ENCODE measurements at places on chromosomes 2 and 18. TPM values are rescaled to one million over a fixed set of nuclear protein-coding genes. Genes with fewer than 3 reads are reported as not detected.
A peak's percentile ranks its signal among the peaks of the same experiment; 100 is the strongest.

GRCh38 chr18:51190000-51190399 lies 7.5 kb downstream of the MEX3C start:
- no peak for DNase-seq

Gene RTKN
- total RNA-seq: 0.71 TPM

DNA sequence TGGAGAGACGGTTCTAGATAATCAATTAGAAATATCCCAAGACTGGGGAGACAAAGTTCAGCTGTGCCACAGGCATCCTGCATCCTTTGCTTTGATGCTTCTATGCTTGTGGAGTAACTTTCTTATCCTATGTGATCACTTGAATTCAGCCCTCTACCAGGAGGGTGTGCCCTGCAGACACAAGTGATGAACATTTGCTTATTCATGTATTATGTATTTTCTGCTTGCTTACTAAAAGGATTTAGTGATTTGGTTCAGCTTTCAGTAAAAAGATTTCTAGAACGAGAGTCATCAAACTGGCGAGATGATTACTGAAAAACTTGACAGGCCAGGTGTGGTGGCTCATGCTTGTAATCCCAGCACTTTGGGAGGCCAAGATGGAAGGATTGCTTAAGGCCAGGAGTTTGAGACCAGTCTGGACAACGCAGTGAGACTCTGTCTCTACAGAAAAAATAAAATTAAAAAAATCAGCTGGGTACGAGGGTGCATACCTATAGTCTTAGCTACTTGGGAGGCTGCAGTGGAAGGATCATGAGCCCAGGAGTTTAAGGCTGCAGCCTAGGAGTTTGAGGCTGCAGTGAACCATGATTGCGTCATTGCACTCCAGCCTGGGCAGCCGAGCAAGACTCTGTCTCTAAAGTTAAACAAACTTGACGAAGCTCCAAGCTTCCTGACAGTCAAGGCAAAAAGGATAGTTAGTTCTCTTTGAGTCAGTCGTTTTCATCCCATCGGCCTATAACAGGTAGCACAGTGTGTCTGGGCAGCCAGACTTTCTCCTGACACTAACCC lies 13.3 kb downstream of the HK2 start:
- DNase-seq: no peak

DNA sequence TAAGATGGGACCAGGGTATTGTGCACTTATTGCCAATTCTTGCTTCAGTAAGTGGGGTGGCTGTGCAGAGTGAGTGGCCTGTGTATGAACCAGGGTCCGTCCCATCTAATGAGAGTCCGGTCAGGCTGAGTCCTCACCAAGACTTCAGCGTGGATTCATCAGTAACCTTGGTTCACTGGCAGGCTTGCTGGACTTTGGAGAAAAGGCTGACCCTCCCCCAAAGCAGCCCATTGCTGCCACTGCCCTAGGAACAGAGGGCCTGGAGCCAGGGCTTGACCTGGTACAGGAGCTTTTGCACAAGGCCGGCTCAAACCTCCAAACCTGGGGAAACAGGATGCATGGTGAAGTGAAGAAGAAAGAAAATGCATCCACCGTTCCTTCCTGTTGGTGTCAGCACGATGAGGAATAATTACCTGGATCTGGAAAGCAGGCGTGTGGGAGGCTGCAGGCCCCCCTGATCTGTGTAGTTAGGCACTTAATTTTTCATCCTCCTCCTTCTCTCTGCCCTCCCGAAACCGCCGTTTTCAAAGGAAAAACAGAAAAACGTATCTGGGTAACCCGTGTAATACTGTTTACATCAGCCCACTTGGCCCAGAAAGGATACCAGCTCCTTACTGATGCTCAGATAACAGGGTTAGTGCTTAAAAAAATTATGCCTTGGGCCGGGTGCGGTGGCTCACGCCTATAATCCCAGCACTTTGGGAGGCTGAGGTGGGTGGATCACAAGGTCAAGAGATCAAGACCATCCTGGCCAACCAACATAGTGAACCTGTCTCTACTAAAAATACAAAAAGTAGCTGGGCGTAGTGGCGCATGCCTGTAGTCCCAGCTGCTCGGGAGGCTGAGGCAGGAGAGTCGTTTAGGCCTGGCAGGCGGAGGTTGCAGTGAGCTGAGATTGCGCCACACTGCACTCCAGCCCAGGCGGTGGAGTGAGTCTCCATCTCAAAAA lies 147.7 kb downstream of the TGIF1 start:
- no peak for DNase-seq

DNA sequence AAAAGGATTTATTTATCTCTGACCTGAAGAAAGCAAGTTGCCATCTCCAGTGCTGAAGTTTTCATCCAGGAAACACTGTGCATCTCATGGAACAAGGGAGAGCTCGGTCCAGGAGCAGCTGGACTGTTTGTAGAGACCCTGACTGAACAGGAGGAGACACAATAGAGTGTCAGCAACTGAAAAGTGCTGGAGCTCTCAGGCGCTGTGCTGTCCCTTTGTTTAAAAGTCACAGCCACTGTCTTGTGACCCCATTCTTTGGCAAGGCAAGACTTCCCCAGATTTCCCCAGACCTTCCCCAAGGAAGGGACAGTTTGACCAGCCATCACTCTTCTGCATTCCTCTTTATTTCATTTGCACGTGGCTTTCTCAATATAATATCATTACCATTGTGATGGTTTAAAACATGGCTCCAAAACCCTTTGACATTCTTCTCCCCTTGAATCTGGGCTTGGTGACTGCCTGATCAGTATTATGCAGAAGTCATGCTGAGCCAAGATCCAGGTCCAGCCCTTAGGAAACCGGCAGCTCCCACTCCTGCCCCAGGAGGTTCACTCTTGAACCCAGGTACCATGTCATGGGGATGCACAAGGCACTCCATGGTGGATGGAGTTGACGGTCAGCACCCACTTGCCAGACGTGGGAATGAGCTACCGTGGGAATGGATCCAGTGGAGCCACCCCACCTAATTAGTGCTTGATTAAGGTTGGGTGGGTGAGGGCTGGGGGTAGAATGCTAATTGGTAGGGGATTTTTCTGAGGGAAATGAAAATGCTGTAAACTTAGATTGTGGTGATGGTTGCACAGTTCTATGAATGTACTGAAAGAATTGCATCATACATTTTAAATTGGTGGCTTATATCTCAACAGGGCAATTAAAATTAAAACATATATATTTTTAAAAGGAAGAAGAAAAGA lies 497.9 kb upstream of the RAB6C start:
- DNase-seq: no peak

- no peak for DNase-seq
Measured at GRCh38 chr2:98773169-98773568, 42.2 kb upstream of the MGAT4A start.

Gene NTSR2
- total RNA-seq: not detected

Gene EMX1
- total RNA-seq: not detected

DNA sequence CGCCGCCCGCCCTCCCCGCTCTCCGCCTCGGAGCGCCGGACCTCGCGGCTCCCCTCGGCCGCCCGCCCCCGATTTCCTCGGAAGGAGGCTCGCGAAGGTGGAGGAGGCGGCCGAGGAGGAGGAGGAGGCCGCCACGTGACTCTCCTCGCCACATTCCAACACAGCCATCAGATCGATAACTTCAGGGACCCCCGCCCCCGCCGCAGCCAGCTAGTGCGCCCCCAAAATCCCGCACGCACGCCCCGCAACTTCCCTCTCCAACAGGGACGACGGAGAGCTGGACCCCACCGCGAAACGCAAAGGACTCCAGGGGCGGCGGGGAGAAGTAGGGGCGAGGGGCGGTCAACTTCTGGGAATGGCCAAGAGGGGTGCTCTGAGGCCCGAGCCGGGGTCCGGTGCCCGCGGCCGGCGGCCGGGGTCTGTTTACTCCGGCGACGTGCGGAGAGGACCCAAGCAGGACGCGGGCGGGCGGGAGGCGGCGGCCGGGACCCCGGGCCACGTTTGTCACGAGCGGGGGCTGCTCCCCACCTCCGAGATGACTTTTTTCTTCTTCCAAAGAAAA lies 2.0 kb downstream of the ZNF521 start:
- no peak for DNase-seq

DNA sequence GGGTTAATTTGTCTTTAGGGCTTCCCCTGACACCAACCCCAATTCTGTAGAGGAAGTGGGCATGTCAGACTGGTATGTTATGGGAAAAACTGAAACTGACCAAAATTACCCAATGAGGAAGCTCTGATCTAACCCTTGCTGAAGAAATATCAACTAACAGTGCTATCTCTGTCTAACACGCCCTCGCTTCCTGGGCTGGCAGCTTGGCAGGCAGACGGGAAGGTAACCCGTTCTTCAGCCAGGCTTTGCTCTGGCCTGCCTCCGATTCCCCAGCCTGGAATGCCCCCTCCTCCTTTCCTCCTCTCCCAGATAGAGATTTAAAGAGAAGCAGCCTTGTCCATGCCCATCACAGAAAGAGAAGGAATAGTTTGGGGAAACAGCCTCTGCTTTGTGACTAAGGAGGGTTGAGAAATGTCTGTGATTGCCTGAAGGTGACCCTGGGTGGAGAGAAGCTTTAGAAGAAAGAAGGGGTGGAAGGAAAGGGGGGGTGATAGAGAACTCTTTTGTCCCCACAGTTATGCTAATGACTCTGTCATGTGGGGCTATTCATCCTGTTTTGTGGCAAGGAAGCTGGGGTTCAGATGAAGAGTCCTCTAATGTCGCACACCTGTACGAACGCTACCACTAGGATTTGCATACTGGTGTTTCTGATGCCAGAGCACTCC lies 15.4 kb downstream of the HK2 start:
- DNase-seq: peak; percentile 27

Gene GPR35
- 3.0 TPM for total RNA-seq

- no peak for DNase-seq
Measured at GRCh38 chr18:70074116-70074515, 126.4 kb upstream of the CD226 start.

GRCh38 chr2:118668431-118669424 lies 178.7 kb downstream of the EN1 start:
- no peak for DNase-seq

DNA sequence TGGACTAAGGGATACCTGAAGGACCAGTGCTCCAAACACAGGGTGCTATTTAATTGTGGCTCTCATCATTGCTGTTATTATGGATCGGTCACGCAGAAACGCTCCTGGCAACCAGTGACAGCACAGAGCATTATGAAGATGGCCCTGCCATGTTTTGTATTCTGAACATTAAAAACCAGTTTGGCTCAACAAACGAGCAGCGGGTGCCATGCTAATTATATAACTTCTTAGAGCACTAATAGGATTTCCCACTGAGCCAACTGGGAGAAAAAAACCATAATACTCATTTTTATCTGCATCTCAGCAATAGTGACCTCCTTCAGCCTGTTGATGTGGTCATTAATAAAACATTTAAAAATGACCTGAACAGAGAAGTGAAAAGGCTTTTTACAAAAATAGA lies 212.8 kb downstream of the STK39 start:
- no peak for DNase-seq

DNA sequence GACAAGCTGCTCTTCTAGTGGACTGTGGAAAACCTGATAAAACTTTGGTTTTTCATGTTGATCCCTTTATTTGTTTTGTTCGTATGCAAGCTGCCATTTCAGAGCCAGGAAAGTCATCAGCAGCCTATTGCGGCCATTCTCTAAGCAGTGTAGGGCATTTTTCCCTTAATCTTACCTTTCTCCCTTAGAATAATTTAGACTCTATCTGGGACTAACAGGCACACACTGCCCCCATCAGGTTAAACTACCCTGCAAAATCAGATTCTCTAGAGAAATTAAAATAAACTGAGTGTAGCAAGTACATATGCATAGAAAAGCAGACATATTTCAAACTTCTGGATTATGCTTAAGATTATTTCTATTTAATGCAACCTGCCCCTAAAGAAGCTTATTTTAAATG lies 347.5 kb downstream of the METTL4 start:
- no peak for DNase-seq

- DNase-seq: no peak
Measured at GRCh38 chr2:127605691-127606263, 40.2 kb upstream of the GPR17 start.

Gene ANKRD30BL
- not detected for total RNA-seq

Gene SERPINB13
- not detected for total RNA-seq

GRCh38 chr2:46157072-46157965 lies 139.9 kb upstream of the EPAS1 start:
- DNase-seq: no peak

GRCh38 chr18:57767259-57768050 lies 35.7 kb downstream of the ATP8B1 start:
- no peak for DNase-seq

Gene UBE2F
- 66.2 TPM for total RNA-seq

DNA sequence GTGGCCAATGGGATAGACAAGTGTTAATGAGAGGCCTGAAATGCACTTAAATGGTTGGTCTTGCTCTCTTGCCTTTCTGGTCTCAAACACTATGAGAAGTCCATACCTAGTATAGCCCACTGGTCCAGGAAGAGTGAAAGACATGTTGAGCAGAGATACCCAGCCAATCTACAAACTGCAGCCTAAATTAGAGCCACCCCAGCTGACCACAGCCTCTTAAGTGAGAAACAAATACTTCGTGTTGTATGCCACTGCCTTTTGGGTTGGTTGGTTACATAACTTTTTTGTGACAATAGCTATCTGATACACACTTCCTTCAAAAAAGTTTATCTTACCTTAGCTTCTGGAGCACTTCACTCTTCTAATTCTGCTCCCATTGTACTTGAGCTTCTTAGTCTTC lies 8.8 kb upstream of the EXOC6B start:
- no peak for DNase-seq

DNA sequence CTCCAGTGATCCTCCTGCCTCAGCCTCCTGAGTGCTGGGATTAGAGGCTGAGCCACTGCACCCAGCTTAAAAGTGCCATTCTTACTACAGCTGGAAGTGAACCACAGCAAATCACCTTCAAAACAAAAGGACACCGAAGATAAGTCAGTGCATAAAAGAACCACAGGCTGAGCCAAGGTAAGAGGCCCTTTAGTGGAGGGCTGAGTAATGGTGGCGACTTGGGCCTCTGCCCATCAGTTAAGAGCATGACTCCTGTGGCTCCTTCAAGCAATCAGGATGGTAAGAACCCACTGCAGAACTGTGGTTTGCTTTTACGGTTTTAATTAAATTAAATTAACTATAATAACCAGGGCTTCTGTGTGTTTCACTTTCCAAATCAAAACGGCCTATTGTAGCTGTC lies 75.1 kb downstream of the CTAGE1 start:
- DNase-seq: no peak
